Suprapubic skin (tissue), 4 donors: ENCODE measurements at places on chromosomes 16 and 17.

- H3K4me1 ChIP-seq = peaks cover 8% of the 10 kb centered on the region
- no peaks in the 10 kb centered on the region for H3K27me3 ChIP-seq
Observed at GRCh38 chr17:2547176-2547575, 35.5 kb upstream of the METTL16 start.

DNA sequence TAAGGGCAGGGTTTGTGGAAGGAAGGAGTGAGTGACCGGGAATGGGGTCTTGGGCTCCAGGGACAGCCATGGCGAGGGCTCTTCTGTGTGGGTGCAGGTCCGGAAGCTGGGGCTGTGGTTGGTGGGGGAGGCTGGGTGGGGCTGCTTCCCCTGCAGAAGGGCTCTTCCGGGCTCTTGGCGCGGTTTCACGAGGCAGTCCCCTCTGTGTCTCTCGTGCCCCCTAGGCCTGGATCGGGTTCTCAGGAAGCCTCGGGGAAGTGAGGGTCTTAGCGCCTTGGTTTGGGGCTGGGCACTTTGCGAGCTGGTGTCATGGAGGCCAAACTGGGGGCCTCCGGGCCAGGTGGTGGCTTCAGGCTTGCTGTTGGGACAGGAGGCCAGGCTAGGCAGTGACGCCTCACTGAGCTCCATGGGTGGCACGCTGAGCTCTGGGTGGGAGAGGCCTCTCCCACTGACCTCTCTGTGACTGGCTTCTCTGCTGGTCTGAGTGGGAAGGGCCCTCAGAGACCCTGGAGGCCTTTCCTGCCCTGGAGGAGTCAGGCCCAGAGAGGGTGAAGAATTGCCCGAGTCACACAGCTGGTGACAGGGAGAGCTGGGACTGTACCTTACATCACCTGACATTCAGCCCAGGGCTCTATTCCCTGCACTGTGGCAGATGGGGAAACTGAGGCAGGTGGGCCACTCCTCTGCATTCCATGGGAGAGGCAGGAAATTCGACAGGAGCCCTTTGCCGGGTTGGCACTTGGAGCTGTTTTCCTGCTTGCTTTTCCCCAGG, 8.2 kb downstream of the ADCY7 start:
- DNase-seq = no peak
- H3K4me1 ChIP-seq = peaks cover 6% of the 10 kb centered on the region
- no peaks in the 10 kb centered on the region for H3K36me3 ChIP-seq
- H3K27me3 ChIP-seq = no peaks in the 10 kb centered on the region
- H3K27ac ChIP-seq = peak overlapping the region; percentile 81

DNA sequence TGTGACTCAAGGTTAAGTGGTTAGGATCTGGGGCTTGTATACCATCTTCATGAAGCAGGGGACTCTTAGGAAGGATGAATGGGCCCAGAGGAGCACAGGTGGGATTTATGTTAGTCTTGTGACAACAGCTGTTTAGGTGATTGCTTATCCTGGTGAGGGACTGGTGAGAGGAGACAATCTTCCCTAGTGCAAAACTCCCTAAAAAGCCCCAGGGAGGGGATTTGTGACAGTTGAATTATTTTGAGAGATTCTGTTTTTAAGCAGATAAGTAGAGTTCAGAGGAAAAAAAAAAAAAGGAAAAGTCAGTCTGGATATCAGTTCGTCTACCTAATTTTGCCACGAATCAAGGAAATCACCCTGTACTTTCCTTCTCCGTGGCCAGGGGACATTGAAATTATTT, 35.1 kb upstream of the SEC14L1 start:
- no peaks in the 10 kb centered on the region for H3K36me3 ChIP-seq
- DNase-seq = no peak
- H3K4me1 ChIP-seq = peaks cover 25% of the 10 kb centered on the region
- no peaks in the 10 kb centered on the region for H3K27me3 ChIP-seq
- H3K27ac ChIP-seq = no peak overlapping the region

DNA sequence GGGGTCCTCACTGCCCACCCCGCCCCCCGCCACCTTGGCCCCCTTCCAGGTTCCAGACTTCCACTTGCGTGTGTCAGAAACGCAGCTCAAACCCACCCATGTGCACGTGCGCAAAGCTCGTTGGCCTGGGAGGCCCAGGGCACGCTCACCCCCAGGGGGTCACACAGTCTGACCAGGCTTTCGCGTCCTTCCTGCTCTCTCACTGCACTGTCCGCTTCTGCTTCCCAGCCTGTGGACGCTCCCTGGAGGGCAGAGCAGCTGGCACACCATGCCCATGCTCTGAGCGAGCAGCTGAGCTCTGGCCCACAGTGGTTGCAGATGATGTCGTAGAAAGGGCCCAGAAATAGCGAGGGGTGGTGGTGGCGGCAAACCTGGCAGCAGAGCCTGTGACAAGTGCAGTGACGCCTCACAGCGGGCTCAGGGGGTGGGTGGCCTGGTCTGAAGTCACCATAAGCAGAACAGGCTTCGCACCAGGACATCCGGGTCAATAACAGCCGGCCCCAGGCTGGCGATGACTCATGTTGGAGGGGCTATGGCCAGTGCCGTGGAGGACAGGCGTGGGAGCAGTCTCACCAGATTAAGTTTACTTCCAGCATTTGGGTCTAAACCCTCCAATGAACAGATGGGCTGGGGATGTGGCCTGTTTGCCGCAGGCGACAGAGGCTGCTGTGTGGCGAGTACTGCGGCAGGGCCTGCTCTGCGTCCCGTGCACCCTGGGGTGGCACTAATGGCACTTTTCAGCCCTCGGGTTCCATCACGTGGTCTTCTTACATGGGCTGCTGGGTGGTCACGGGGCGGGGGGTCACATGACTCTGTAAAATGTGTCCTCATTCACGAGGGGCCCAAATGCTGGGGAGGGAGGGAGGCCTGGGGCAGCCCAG, 49.0 kb downstream of the NT5M start:
- H3K4me1 ChIP-seq = peaks cover 11% of the 10 kb centered on the region
- no peaks in the 10 kb centered on the region for H3K27me3 ChIP-seq
- no peak overlapping the region for H3K4me3 ChIP-seq
- no peaks in the 10 kb centered on the region for H3K36me3 ChIP-seq
- no peak for DNase-seq

DNA sequence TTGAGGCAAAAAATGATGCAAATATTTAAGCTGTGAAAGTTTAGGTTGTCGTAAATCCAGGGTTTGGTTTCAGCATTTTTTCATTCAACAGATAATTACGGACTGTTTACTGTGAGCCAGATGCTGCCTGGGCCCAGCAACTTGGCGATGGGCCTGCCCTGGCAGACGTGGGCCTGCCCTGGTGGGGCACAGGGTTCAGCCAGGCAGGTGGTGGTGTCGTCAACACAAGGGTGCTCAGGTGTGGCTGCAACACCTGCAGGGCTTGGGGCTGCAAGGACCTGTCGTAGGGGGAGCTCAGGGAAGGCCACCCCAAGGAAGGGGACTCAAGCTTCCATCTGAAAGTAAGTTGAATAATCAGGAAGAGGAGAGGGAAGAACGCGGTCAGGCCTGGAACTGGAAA, 15.1 kb downstream of the ZC3H18 start:
- no peaks in the 10 kb centered on the region for H3K4me1 ChIP-seq
- no peaks in the 10 kb centered on the region for H3K27me3 ChIP-seq
- DNase-seq = no peak
- H3K4me3 ChIP-seq = no peak overlapping the region

GRCh38 chr16:71369494-71369893, 11.0 kb downstream of the CALB2 start:
- H3K27me3 ChIP-seq = peaks cover 31% of the 10 kb centered on the region
- no peak overlapping the region for H3K27ac ChIP-seq
- DNase-seq = no peak
- no peaks in the 10 kb centered on the region for H3K36me3 ChIP-seq

DNA sequence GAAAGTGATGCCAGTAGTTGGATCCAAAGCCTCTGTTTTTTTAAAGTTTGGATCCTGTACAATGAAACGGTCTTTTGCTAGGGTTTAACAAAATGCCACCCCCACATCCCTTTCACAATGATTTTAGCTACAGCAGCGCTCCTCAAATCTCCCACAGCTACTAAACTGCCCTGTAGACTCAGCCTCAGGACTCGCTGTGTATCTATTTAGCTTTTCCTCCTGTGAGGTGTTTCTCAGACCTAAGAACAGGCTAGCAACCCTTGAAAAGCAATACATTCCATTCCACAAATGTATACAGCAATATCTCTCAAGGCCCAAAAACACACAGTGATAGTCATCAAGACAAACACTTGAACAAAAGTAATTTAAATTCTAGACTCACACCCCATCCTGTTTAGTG, 206.4 kb downstream of the ZFHX3 start:
- H3K27me3 ChIP-seq = no peaks in the 10 kb centered on the region
- H3K36me3 ChIP-seq = no peaks in the 10 kb centered on the region
- no peaks in the 10 kb centered on the region for H3K4me1 ChIP-seq
- H3K4me3 ChIP-seq = no peak overlapping the region
